ENCODE measurements at places on chromosomes 3 and 15.

GRCh38 chr3:177596248-177596815, 399.1 kb upstream of the TBL1XR1 start:
- DNase-seq: no peak

- DNase-seq: no peak
Measured at GRCh38 chr15:39890621-39891020, 29.4 kb downstream of the GPR176 start.

GRCh38 chr15:79562899-79563298, 130.8 kb downstream of the MINAR1 start:
- DNase-seq: no peak

DNA sequence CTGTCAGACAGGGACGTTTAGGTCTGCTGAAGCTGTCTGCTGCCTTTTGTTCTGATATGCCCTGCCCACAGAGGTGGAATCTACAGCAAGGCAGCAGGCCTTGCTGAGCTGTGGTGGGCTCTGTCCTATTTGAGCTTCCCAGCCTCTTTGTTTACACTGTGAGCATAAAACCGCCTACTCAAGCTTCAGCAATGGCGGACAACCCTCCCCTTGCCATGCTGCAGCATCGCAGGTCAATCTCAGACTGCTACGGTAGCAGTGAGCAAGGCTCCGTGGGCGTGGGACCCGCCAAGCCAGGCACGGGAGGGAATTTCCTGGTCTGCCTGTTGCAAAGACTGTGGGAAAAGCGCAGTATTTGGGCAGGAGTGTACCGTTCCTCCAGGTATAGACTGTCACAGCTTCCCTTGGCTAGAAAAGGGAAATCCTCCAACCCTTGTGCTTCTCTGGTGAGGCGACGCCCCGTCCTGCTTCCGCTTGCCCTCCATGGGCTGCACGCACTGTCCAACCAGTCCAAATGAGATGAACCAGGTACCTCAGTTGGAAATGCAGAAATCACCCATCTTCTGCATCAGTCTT, 71.4 kb downstream of the SPSB4 start:
- DNase-seq: no peak

DNA sequence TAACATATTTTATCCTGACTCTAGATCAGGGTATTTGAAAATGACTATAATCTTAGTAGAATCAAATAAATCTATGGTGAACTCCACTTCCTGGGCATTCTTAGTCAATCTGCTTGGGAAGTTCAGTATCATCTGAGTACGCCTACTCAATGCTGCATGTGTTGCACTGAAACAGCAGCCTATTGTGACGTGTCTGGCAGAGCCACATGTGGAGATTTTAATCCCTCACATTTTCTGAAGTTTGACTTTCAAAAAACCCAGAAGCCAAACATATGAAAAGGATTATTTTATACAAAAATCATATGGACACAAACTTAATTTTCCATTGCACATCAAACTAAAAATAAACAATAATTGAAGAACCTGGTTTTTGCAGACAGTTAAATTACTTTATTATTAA, 798.3 kb downstream of the ROBO1 start:
- no peak for DNase-seq

DNA sequence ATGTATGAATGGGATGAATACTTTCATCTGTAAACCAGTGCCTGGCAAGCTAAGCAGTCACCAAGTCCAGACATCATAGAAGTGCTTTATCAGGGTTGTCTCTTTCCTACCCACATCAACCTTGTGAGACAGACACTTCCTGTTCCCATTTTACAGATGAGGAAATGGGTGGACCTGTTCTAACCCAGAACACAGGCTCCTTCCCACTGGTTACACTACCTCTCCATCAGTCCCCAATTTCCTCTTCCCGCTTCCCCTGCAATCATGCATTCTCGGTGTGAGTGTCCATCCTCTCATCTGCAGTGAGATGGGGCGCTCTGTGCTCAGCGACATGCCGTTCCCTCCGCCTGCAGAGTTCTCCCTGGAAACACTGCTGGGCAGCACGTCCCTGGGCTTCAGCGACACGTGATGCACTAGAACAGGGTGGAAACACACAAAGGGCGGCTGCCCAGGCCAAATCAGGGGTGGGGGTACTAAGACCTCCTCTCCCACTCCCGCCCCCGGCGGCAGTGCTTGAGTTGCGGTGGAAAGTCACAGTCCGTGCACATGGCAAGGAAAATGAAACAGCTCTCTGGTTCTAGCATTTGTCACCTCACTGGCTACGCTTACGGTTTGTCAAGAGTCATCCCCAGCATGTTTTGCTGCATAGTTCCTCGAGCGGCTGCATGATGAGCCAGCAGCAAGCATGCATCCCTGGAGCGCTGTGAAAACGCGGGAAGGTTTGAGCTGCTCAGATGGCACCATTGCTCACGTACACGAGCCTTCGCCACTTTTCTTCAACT, 201.1 kb downstream of the ADAMTS17 start:
- no peak for DNase-seq

- no peak for DNase-seq
Measured at GRCh38 chr3:58025837-58026569, 17.8 kb downstream of the FLNB start.

- DNase-seq: peak; percentile 94
Measured at GRCh38 chr15:64893481-64894394, 18.0 kb upstream of the ANKDD1A start.

DNA sequence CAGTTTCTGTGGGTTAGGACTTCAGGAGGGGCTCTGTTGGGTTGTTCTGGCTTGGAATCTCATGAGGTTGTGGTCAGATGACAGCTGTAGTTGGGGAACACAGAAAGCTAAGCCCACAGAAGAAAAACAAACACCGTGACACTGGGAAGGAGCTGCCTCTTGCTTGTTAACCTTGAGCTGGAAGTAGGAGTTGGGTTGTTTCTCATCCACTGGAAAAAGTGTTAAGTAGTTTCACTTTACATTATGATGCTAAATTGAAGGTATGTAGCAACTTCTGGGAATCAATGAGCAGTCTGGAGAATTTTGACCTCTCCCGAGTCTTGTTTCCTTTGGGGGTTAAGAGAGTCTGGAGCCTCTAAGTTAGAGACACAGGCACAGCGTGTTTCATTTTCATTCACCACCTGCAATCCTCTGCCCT, 20.4 kb downstream of the HACD3 start:
- DNase-seq: no peak

DNA sequence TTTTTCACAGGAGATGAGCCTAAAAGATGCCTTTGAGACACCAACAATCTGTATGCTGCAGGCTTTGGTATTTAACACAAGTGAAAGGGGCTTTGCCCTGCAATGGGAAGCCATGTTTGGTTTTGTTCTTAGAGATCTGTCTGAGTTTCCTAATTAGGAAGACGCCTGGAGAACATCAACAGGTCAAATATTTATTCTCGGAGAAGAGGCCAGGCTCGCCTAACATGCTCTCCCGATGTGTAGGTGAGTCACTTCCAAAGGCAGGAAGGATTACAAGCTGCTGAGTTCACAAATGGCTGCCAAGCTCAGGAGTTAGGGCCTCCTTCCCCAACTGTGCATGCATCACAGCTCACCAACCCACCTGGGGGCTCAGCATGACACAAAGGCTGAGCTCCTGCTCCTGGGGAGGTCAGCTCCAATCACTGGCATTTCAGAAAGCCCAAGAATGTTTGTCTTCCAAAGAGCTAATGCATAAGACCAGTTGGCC, 119.5 kb upstream of the PRICKLE2 start:
- no peak for DNase-seq

DNA sequence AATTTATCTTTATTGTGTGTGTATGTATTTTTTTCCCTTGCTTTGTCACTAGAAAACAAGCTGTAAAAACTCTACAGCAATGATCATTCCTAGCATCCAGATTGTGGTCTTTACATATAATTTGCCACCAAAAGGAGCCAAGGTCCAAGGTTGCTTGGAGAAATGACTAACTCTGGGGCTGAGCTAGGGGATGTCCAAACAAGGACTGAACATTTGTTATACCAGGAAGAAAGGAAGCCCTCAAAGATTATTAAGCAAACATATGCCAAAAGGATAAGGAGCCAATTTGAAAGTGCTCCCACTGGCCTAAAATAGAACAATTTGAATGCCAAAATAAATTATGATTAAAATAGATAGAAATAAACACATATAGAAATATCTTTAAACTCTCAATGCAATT, 293.3 kb downstream of the ZIC1 start:
- DNase-seq: no peak

All from activated CD4-positive, alpha-beta T cell treated with anti-CD3 and anti-CD28 coated beads for 4 hours (primary cell).